ENCODE measurements at places on chromosomes 4 and X.

DNA sequence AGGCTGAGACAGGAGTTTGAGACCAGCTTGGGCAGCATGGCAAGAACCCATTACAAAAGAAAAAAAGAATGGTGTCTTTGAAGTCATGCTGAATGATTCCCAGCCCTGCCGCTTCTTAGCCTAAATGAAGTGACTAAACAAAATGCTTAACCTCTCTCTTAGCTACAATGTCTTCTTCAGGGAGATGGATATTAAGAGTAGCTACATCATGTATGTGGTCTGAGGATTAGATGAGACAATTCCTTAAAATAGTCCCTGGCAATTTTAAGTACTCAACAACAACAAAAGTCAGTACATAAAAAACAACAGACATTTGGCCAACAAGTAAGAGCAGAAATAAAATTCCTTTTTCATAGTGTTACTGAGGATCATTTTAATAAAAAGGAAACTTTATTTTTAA is 64.3 kb upstream of the COX18 start:
- H3K4me1 ChIP-seq = no peaks in the 10 kb centered on the region
- no peak overlapping the region for H3K27ac ChIP-seq
- no peak overlapping the region for H3K4me3 ChIP-seq
- peaks cover 15% of the 10 kb centered on the region for H3K36me3 ChIP-seq

GRCh38 chr4:128862608-128863311 is 53.3 kb downstream of the JADE1 start:
- DNase-seq = peak; percentile 41
- no peak overlapping the region for H3K4me3 ChIP-seq
- H3K4me1 ChIP-seq = peaks cover 11% of the 10 kb centered on the region
- H3K36me3 ChIP-seq = peaks cover 18% of the 10 kb centered on the region
- no peaks in the 10 kb centered on the region for H3K27me3 ChIP-seq

GRCh38 chr4:20474119-20474518 is 222.4 kb downstream of the SLIT2 start:
- no peak overlapping the region for H3K27ac ChIP-seq
- H3K4me1 ChIP-seq = no peaks in the 10 kb centered on the region
- no peaks in the 10 kb centered on the region for H3K27me3 ChIP-seq
- peak; percentile 37 for DNase-seq
- no peak overlapping the region for H3K4me3 ChIP-seq

DNA sequence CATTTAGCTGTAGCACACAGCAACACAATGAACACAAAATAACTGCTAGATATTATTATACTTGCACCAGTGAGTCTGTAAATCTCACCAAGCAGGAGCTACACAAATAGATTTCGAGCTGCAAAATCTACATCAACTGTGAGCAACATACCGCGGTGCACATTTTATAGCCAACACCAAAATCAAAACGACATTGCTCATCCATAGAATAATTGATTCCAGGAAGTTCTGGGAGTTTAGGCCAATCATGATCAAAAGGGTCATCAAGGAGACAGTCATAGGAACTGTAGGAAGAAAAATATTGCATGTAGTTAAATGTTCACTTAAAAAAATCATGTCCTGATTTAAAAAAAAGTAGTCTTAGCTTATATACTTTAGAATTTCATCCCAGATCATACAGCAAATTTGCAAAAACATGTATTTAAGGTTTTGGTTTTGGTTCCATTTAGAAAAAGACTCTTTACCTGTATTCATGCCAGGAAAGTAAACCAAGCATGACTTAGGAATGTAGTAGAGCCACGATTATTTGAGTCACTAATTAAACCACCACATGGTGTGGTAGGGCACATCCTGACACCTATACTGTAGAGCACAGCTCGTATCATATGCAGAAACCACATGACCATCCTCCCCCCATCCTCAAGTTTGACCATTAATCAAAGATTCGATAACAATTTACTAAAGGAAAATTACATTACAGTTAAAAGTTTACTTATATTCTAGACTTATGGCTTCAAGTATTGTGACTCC is 250.4 kb downstream of the ADAMTS3 start:
- peaks cover 12% of the 10 kb centered on the region for H3K4me1 ChIP-seq
- no peak overlapping the region for H3K27ac ChIP-seq
- no peaks in the 10 kb centered on the region for H3K36me3 ChIP-seq
- DNase-seq = no peak
- no peak overlapping the region for H3K4me3 ChIP-seq

DNA sequence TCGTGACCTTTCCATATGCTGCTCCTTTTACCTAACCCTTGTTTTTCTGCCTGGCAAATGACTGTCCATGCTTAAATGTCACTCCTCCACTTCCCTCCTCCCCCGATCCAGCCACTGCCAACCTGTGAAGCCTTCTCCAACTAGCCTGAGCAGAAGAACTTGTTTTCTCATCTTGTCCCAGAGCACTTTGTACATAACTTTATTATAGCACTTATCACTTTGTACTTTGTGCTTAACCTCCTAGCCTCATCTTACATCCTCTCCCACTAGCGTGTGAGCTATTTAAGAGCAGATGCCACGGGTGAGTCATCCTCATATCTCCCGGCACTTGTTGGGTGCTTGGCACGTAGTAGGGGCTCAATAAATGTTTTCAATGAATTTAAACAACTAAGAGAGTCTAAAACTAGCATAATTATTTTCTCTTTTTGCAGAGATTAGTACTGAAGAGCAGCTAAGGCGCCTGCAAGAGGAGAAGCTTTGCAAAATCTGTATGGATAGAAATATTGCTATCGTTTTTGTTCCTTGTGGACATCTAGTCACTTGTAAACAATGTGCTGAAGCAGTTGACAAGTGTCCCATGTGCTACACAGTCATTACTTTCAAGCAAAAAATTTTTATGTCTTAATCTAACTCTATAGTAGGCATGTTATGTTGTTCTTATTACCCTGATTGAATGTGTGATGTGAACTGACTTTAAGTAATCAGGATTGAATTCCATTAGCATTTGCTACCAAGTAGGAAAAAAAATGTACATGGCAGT is 46.9 kb downstream of the XIAP start:
- no peaks in the 10 kb centered on the region for H3K27me3 ChIP-seq
- DNase-seq = no peak
- H3K4me3 ChIP-seq = no peak overlapping the region
- no peak overlapping the region for H3K27ac ChIP-seq
- H3K36me3 ChIP-seq = no peaks in the 10 kb centered on the region
- H3K4me1 ChIP-seq = no peaks in the 10 kb centered on the region

DNA sequence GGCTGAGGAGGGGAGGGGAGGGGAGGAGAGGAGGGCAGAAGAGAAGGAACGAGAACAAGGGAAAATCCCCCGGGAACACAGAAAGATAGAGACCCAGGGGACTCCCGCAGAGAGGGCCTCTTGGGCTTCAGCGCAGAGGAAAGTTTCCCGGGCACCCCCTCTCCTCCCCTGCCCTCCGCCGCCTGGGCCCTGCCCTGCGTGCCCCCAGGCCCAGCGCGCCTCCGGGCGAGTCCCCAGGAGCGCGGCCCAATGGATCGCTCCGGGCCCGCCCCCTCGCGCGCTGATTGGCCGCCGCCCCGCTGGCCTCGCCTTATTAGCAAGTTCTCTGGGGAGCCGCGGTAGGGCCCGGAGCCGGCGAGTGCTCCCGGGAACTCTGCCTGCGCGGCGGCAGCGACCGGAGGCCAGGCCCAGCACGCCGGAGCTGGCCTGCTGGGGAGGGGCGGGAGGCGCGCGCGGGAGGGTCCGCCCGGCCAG is at the start of gene MSX1:
Gene MSX1, plus strand, starts transcription at position 341 of the 474 bp plus-strand sequence. CDS start 235 bp downstream, outside the sequence.
- H3K36me3 ChIP-seq = no peaks in the 10 kb centered on the region
- H3K27me3 ChIP-seq = peaks cover 61% of the 10 kb centered on the region
- DNase-seq = peak; percentile 73
- no peak within 1 kb of the TSS for H3K27ac ChIP-seq

DNA sequence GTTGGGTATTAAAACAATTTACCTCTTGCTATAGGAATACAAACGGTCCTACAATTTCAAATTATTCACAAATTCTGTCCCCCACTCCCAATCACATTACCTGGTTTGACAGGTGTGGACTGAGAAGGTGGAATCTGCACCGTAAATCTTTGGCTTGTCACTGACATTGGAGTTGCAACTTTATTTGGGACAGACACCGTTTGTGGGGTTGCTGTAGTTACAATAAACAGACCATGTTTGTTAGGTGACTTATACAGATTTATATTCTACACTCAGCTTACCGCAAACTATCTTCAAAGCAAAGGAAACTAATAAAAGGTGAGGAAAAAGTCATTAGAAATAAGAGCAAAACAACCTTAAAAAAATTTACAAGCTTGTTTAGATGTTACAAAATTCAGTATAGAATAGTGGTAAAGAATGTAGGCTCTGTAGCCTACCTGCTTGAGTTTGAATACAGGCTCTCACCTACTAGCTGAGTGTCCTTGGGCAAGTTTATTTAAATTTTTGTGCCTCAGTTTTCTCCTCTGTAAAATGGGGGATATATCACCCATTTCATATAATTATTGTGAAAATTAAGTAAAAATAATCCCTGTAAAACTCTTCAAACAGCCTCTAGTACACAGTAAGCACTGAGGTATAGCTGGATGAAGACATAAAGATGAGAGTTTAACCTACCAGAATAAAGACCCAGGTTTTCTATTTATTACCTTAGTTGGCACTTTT is 6.1 kb downstream of the TAF9B start:
- no peaks in the 10 kb centered on the region for H3K4me1 ChIP-seq
- no peak for DNase-seq
- H3K27me3 ChIP-seq = no peaks in the 10 kb centered on the region
- no peak overlapping the region for H3K4me3 ChIP-seq
- no peaks in the 10 kb centered on the region for H3K36me3 ChIP-seq

- no peak for DNase-seq
- no peak overlapping the region for H3K27ac ChIP-seq
- H3K27me3 ChIP-seq = no peaks in the 10 kb centered on the region
- no peaks in the 10 kb centered on the region for H3K4me1 ChIP-seq
- no peaks in the 10 kb centered on the region for H3K36me3 ChIP-seq
These were observed 53.6 kb upstream of the RAB40AL start for GRCh38 chrX:102883491-102883890.

GRCh38 chr4:15370296-15370695 is 57.5 kb upstream of the C1QTNF7 start:
- DNase-seq = no peak
- H3K4me3 ChIP-seq = no peak overlapping the region
- no peaks in the 10 kb centered on the region for H3K4me1 ChIP-seq
- no peaks in the 10 kb centered on the region for H3K27me3 ChIP-seq
- no peaks in the 10 kb centered on the region for H3K36me3 ChIP-seq

- no peak for DNase-seq
- no peak overlapping the region for H3K27ac ChIP-seq
- H3K4me3 ChIP-seq = no peak overlapping the region
- H3K4me1 ChIP-seq = no peaks in the 10 kb centered on the region
These were observed 162.9 kb downstream of the LRBA start for GRCh38 chr4:150852216-150852615.

GRCh38 chr4:166078383-166078782 is 205.3 kb downstream of the TLL1 start:
- no peaks in the 10 kb centered on the region for H3K4me1 ChIP-seq
- no peaks in the 10 kb centered on the region for H3K27me3 ChIP-seq
- no peaks in the 10 kb centered on the region for H3K36me3 ChIP-seq
- no peak overlapping the region for H3K27ac ChIP-seq
- H3K4me3 ChIP-seq = no peak overlapping the region

GRCh38 chr4:134537701-134538100 is 336.1 kb upstream of the PABPC4L start:
- no peak overlapping the region for H3K4me3 ChIP-seq
- H3K27ac ChIP-seq = no peak overlapping the region
- H3K36me3 ChIP-seq = no peaks in the 10 kb centered on the region
- DNase-seq = no peak

DNA sequence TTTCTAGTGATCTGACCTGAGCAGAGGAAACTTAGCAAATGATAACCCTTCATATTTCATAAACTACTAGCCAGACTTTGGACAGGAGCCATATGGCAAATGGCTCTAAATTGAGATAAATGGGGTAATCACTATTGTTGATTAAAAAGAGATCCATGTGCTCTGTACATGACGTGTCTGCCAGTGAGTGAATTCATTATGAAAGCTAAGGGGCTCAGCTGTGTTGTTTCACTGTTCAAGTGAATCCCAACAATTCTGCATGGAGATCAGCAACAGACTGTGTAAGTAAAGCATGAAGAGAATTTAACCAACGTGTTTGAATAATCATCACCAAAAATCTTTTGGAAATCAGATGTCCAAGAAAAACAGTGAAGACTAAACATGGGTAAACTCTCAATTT is 9.5 kb upstream of the QRFPR start:
- H3K36me3 ChIP-seq = no peaks in the 10 kb centered on the region
- H3K4me1 ChIP-seq = no peaks in the 10 kb centered on the region
- no peak overlapping the region for H3K4me3 ChIP-seq
- no peak overlapping the region for H3K27ac ChIP-seq
- no peak for DNase-seq

DNA sequence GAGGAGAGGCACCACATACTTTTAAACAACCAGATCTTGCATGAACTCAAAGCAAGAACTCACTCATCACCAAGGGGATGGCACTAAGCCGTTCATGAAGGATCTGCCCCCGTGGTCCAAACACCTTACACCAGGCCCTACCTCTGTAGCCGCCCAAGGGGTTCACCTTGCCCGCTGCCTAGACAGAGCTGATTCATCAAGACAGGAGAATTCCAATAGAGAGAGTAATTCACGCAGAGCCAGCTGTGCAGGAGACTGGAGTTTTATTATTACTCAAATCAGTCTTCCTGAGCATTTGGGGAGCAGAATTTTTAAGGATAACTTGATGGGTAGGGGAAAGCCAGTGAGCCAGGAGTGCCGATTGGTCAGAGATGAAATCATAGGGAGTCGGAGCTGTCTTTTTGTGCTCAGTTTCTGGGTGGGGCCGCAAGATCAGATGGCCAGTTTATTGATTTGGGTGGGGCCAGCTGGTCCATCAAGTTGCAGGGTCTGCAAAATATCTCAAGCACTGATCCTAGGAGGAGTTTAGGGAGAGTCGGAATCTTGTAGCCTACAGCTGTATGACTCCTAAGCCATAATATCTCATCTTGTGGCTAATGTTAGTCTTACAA is 364.7 kb downstream of the PCDH7 start:
- H3K36me3 ChIP-seq = no peaks in the 10 kb centered on the region
- DNase-seq = no peak
- no peak overlapping the region for H3K27ac ChIP-seq
- H3K27me3 ChIP-seq = no peaks in the 10 kb centered on the region
- no peak overlapping the region for H3K4me3 ChIP-seq

DNA sequence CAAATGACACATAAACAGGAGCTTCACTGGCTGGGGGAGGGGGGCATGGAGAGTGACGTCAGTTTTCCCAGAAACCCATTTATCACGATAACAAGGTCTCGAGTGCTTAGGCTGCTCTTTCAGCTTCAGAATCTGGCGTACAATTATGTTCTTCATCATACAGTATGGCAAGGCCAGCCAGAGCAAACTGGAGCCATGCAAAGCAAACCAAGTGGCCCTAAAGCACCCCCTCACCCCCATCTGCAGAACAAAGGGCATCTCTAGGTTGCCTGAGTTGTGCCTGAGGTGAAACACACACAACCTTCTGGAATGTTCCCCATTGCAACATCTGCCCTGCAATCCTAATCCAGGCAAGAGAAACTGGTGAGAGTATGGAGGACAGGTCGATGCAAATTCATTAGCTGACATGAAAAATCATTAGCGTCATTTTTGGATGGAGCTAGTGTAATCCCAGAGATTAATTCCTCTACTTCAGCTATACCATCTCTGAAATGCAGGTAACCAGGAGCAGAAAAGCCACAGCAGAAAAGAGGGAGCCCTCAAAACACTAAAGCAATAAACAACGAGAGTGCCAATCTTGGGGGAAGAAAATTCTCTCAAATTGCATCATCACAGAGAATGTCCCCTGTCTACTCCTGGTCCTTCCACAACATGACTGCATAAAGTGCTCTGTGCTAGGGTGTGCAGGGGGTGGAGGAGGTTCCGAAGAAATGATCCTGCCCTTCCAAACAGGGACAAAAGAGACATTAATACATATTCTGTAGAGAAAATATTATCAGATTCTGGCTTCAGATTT is 1.8 kb downstream of the SEPTIN6 start:
- H3K4me1 ChIP-seq = peaks cover 16% of the 10 kb centered on the region
- no peaks in the 10 kb centered on the region for H3K36me3 ChIP-seq
- H3K4me3 ChIP-seq = no peak overlapping the region
- no peak overlapping the region for H3K27ac ChIP-seq
